ENCODE measurements at places on chromosomes 2 and 18.

DNA sequence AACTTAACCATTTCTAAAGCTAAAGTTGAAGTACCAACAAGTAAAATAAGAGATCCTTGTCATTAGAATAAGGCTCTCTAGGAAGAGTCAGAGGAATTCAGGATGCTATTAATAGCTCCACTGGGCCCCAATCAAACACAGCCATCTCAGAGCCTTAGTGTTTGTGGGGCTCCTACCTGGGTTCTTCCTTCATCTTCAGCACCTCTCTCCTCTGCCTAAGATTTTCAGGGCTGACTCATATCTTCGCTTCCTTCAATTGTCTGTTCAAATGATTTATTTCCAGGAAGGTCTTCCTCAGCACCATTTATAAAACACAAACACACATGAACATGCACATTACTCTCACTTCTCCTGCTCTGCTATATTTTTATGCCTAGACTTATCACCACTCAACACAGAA is 119.5 kb downstream of the COL6A3 start:
- DNase-seq = no peak

GRCh38 chr2:197209246-197209645 is 101.3 kb downstream of the ANKRD44 start:
- DNase-seq = no peak

- no peak for DNase-seq
Observed at GRCh38 chr2:41940060-41940744, 107.6 kb upstream of the PKDCC start.

DNA sequence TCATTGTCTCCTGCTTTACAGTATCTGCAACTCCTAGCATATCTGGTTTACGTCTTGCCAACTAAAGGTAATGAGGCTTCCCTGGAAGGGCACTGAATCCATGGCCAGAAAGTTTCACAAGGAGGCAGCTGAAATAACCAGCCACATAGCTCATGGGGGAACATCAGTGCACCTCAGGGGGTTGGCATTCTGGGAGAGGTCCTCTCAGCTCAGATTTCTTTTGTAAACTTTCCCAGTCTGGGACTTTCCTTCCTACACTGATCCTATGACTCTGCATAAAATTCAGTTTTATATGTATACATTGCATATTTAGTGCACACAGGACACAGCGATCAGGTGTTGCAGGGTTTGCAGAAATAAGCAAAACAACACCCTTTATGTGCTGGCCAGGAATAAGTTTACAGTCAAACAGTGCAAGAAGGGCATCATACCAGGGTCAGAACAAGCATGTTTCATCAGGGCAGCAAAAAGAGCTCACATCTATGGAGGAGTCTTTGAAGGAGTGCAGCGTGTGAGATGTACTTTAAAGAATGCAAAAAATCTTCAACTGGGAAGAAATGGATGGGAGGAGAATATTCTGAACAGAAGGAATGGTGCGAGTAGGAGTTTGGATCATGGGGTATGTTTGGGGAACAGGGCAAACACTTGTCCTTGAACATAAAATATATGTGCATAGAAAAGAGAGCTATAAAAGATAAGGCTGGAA is 240.6 kb upstream of the RAB12 start:
- no peak for DNase-seq

DNA sequence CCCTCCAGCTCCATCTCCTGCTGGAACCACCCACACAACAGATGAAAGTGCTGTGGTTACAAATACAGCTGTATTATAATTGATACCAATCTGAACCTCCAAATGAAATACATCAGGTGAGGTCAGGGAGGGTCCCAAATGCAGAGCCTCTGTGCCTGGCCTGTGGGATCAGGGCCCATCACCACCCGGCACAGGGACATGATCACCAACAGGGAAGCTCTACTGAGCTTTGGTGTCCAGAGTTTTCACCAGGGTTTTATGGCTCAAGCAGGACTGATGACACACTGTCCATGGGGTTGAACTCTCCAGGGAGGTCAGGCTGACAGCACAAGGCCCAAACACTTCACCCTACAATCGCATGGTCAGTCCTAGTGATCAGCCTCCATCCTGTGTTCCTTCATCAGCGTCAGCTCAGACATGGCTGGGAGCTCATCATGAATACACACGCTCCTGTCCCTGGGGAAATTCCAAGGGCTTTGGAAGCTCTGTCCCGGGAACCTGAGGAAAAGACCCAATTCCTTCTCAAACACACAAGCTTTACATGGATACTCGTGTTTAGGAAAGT is 3.9 kb upstream of the PXDN start:
- DNase-seq = no peak

- DNase-seq = no peak
Observed at GRCh38 chr2:32825291-32825712, 121.5 kb upstream of the LTBP1 start.

GRCh38 chr18:46034230-46034629 is 37.8 kb downstream of the PSTPIP2 start:
- DNase-seq = no peak

DNA sequence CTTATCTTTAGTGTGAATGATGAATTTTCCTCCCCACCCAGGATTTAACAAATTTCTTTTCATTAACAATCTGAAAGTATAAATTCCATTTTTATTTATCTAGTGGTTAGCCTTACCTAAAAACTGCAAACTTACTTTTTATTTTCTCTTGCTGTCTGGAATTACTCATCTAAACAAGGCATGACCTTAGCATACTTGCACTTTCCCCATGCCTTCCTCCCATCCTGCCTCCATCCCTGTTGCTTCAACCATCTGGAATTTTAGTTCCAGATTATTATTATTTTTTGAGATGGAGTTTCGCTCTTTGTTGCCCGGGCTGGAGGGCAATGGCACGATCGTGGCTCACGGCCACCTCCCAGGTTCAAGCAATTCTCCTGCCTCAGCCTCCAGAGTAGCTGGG is 35.6 kb downstream of the GDF7 start:
- no peak for DNase-seq

- no peak for DNase-seq
Observed at GRCh38 chr18:58844871-58845270, 19.8 kb upstream of the ZNF532 start.

DNA sequence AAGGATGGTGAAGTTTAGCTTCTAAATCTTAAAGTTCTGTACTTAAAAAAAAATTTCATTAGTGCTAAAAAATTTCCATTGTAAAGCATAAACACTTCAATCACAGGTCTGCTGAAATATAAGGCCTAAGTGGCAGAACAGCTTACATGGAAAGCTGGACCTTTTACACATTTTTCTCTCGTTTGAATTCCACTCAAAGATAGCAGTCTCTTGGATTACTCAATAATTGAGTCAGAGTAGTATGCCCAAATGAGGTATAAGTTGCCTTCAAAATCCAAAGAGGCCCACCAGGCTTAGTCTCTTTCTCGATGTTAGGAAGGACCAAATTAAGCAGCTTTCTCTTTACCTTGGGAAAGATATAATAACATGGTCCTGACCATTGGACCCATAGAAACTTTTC is 220.4 kb upstream of the CWC22 start:
- no peak for DNase-seq

DNA sequence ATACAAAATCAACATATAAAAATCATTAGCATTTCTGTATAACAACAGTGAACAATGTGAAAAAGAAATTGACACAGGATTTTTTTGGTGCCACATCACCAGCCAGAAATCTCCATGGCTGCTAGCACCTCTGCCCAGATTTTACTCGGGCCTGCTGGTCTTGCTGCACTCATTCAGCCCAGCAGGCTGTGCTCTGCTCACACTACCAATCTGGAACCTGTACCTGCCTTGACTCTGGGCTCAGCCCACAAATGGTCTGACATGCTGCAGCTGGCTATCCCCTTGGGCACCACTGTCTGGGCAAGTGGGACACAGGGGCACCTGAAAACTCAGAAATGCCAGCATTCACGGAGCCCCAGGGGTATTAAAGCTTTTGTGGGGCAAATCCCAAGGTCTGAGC is 392.5 kb upstream of the NRXN1 start:
- DNase-seq = no peak

DNA sequence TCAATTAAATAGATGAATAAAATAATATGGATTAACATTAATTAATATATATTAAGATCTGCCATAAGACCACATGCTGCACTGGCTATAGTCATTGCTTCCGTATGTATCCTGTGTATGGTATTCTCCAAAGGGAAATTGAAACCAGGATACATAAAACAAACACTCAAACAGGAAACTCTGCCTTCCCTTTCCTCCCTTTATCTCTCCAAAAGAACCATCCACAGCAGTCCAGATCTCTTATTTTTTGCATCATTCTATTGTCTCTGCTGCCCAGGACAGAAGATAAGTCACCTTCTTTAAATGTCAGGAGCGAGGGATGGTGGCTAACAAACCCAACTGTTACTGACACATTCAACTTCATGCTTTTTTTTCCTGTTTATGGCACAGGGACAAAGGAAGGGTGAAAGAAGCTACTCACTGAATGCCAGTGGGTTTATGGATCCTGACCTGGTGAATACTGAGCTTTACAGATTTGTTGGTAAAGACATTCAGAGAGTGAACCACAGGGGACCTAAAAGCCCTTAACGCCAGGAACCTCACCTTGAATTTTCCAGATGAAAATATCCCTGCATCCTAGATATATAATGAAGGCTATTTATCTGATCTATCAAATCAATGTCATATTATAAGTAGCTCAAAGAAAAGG is 67.5 kb downstream of the CSRNP3 start:
- DNase-seq = no peak

All from CD4-positive, alpha-beta T cell treated with Interleukin-15 for 4 hours (primary cell).